ENCODE measurements at places on chromosomes 3 and 15.

GRCh38 chr3:115074502-115074901 is 72.6 kb downstream of the ZBTB20 start:
- no peak for DNase-seq

GRCh38 chr3:53740956-53741355 is 105.3 kb downstream of the CHDH start:
- DNase-seq, result no peak

DNA sequence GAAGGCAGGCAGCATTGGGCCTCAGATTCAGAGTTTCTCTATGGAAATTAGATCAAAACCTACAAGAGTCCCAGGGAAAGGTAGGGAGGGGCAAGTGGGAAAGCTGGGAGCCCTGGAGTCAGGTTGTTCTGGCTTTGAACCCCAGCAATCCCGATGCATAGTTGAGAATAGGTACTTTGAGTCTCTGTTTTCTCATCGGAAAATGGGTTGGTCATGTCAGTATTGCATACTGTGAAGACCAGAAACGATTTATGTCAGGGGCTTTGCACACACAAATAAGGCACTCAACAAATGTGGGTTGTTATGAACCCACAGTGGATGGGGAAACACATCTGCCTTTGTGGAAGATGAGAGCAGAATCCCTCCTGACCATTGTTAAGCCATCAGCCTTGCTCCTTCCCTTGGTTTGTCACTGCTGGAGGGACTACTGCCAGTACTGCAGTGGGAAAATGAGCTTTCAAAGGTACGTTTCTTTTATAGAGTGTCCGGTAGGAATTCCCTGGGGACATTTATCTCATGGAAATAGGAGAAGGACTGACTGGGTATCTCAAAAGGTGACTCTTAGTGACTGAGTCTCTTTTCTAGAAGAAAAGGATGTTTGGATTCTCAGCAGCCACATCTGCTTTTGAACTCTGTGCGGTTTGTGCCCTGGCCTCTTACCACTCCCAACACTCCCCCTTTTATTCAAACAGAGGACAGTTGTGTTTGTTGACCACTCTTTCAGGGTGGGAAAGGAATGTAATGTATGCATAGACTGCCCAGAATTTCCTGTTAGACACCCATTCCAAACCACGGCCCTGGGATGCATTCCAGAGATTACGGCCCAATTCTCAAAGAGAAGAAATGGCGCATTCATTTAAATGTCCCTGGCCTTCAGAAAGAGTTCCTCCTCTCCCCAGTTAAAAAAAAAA is 54.6 kb upstream of the VILL start:
- DNase-seq, result no peak

GRCh38 chr3:188488801-188489200 is 334.8 kb downstream of the LPP start:
- no peak for DNase-seq

DNA sequence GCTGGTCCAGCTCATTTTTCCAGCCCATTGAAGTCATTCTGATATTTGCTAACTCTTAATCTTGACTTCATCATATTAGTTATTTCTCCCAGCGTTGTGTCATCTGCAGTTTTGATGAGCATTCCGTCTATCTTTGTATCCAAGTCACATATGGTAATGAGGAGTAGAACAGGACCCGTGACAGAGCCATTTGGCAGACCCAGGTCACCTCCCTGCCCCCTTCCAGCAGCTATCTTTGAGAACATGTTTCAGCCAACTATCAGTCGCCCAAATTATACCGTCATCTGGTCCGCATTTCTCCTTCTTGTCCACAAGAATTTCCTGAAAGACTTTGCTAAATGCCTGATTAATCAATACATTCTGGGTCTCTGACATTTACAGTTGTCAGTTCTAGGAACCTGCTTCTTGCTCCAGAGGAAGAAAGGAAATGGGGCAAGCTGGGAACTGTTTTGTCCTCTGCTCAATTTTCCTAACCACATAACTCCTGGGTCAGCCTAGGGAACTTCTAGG is 347.1 kb upstream of the NR2E3 start:
- no peak for DNase-seq

DNA sequence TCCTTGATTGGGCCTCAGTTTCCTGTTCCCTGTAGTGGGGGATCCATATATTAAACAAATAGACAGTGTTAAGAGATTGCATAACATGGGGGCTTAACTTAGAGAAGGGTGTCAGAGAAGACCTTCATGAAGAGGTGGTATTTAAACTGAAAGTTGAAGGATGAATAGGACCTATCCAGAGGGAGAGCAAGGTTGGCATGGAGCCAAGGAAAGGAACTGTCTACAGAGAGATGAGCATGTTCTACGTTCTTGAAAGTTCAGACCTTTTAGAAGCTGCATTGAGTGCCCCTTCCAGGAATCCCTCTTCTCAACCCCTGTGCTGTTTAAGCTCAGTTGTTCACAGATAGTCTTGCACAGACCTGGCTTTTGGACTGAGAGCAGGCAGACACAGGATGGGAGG is 2.4 kb downstream of the HTD2 start:
- DNase-seq, result no peak

DNA sequence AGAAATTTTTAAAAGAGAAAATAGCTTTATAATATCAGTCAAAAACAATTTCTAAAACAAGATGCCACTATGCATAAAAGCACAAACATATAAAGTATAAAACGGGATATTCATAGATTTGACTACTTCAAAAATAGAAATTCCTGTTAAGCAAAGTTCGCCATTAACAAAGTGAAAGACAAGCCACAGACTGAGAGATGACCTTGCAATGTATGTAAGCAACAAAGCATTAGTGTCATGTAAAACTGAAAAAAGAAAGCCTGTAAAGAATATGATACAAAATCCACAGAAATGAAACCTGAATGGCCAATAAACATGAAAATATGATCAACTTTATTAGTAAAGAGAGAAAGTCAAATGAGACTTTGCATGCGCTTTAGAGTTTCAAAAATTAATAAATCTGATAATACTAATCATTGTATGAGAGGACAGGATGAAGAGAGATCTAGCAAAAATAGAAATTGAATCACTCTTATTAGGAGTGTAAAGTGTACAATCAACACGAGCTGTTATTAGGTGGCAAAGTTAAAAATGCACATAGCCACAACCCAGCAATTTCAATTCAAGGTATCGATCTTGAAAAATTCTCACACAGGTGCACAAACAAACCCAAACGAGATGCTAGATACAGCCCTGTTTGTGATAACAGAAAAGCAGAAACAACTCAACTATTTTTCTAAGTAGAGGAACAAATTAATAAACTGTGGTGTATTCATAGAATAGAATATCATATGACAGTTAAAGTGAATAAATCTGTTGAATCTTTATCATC is 173.6 kb downstream of the MECOM start:
- DNase-seq, result no peak

DNA sequence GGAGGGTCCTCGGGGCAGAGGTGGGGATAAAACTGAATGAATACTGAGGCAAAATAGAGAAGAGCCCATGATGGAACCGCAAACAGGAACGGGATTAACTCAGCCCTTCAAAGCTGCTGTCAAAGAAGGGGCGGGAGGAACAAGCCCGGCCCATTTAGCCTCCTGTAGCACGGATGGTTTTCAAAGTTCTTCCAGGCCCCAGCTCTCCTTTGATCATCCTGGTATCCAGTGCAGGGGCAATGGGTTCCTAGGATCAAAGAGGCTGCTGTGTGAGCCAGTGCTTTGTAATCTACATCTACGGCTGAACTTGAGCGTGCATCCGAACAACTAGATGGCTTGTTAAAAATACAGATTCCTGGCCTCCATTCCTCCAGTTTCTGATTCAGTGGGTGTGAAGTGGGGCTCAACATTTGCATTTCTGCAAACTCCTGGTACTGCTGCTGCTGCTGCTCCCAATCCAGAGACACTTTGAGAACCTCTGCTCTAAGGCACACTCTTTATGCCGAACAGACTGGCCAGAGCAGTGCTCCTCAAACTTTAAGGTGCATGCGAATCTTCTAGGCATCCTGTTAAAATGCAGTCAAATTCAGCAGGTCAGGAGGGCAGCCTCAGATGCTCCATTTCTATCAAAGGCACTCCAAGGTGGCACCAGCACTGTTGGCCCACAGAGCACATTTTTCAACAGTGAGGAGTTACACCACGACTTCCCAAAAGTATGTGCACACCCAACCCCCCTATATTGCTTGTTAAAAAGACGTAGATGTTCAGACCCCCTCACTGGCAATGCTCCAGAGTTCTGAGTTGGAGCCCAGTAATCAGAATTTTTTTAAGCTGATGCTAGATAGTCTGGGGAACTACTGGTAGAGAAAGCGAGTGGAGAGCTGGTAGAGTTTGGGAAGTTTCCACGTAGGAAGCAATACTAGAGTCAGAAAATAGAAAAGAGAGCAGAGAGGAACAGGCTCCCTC is 5.6 kb downstream of the GALNT15 start:
- DNase-seq, result no peak

DNA sequence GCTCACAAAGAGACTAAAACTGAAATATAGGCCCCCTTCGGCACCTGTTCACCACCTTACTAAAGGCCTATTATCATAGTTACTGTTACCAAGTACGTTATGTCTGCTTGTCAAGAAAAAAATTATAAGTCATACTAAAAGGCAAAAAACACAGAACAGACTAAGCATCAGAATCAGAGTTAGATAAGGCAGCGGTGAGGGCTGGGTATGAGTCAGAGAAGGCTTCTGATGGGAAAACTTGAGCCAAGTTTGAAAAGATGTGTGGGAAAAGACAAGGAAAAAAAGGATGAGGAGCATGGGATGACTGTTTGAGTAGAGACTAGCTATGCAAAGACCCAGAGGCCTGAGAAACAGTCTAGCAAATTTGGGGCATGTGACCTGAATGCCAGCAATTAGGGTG is 387.2 kb upstream of the SGO1 start:
- DNase-seq, result no peak

DNA sequence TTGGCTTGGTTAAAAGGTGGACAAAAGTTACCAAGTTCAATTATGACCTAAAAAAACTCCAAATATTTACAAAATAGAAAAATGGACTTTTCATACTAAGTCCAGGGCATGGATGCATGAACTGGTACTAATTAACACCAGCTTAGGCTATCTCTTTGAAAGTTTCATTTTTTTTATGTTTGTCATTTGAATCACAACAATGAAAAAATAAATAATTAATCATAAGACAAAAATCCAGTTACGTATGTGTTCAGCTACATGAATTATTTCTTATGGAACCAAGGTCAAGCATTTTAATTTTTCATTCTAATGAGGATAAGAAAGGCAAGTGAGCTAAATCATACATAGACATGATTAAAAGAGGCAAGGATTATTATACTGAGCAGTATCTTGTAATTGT is 23.7 kb upstream of the STRIT1 start:
- no peak for DNase-seq

DNA sequence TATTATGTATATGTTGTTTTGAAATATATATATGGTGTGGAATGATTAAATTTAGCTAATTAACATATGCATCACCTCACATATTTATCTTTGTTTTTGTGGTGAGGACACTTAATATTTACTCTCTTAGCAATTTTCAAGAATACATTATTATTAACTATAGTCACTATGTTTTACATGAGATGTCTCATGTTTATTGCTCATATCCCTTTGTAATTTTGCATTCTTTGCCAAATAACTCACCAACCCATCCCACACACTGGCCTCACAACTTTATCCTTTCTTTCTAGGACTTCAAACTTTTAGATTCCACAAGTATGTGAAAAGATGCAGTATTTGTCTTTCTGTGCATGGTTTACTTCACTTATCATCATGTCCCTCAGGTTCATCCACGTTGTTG is 950.2 kb upstream of the CADM2 start:
- DNase-seq, result no peak

DNA sequence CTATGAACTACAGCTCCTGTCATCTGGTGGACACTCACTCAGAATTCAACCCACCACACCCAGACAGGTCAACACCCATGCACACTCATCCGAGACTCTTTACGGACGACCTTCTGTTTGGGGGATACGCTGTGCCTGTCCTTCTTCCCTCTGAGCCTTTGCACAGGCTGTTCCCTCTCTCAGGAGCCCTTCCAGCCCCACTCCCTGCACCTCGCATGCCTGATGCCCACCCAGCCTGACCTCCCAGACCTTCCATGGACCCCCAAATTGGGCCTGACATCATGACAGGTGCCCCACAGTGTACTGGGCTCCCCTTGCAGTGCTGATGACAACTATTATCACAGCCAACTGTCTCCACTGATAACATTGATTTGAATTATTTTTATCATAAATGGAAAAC is 135.8 kb downstream of the NSMCE3 start:
- no peak for DNase-seq

DNA sequence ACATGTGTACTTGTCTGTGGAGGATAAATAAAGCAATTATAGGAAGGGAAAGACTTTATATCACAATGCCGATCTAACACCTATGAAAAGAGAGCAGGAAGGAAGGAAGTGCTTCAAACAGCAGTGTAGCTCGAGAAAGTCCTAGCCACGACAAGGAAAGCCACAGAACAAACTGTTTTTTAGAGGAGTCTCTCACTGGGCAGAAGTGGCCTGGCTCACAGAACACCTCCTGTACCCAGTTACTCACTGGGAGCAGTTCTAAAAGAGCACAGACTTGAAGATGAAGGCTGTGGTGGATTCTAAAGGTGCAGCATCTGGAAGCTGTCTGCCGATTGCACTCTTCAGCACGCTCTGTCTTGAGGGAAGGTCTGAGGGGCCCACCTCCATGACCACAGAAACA is 248.8 kb upstream of the ATP11B start:
- DNase-seq, result no peak

DNA sequence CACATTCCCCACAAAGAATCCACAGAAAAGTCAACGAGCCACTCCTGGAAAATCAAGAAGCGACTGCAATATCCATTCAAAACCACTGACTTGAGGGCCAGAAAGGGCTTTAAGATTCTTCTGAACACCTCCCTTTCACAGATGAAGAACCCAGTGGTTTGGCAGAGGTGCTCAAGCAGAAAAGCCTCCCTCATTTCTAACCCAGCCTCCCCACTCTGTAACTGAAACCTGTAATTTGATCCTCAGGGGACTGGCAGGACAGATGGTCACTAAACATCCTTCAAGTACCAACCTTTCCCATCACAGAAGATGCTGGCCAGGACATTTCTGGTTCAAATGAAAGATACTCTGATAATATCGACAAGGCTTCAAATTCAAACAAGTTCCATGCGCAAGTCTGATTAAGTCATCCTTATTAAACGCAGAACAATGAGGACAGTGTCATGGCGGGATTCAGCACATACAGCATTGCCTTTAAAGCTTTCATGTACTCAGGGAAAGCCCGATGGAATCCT is 5.5 kb downstream of the SEMA5B start:
- no peak for DNase-seq

- no peak for DNase-seq
Measured at GRCh38 chr3:183108470-183108869, 9.2 kb upstream of the MCCC1 start.

DNA sequence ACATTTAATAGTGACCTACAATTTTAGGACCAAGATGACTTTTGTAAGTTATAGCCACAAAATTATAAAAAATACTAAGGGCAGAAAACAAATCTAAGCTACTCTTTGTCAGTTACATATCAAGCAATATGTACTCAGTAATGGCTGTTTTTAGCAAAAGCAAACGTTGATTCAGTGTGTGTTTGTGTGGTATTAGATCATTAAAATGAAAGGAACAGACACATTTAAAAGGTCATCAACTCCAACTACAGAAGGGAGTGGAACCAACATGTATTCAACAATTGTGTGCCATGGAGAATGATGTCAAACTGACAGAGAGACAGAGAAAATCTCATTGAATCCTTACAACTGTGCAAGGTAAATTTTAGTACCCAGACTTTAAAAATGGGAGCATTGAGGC is 268.8 kb upstream of the STT3B start:
- DNase-seq, result no peak

GRCh38 chr15:73940061-73940981 is 14.1 kb downstream of the LOXL1 start:
- no peak for DNase-seq
